ENCODE measurements at places on chromosomes 5 and 9. TPM values are rescaled to one million over a fixed set of nuclear protein-coding genes. Genes with fewer than 3 reads are reported as not detected.

The ENTREP1 gene
- total RNA-seq, result 5.9 TPM

The DOCK2 gene
- total RNA-seq, result 8.9 TPM

The SLC22A4 gene
- total RNA-seq, result 1.5 TPM

The ABLIM3 gene
- 7.6 TPM for total RNA-seq

DNA sequence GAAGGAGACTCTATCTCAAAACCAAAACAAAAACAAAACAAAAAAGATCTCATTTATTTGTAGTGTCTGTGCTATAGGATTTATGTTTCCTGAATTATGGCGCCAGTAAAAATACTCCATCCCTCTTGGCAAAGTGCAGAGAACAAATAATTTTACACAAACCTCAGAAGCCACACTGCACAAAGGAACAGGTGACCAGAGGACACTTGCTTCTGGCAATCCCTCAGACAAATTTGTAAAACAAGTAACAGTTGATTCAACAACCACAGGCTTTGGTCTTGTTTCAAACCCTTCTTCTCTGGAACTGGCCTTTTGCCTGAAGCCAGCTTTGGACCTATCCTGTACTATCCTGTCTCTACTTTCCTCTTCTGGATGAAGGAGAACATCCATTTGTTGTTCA, 502.1 kb downstream of the DMAC1 start:
- no peak for DNase-seq

DNA sequence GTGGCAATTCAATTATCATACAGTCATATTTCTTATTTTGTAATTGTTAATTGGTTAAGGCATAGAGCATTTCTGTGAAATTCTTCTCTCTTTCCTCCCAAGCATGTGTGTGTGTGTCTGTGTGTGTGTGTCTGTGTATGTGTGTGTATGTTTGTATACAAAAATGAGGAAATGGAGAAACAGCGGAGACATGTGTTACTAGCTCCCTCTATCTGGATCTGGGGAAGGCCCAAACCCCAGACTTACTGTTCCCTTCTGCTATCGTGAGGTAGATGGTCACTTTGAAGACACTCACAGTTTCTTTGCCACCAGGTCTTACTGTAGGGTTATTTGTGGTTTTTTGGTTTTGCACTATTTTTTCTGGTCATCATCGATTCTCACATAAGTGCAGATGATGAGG, 11.4 kb upstream of the C5orf63 start:
- DNase-seq, result no peak

DNA sequence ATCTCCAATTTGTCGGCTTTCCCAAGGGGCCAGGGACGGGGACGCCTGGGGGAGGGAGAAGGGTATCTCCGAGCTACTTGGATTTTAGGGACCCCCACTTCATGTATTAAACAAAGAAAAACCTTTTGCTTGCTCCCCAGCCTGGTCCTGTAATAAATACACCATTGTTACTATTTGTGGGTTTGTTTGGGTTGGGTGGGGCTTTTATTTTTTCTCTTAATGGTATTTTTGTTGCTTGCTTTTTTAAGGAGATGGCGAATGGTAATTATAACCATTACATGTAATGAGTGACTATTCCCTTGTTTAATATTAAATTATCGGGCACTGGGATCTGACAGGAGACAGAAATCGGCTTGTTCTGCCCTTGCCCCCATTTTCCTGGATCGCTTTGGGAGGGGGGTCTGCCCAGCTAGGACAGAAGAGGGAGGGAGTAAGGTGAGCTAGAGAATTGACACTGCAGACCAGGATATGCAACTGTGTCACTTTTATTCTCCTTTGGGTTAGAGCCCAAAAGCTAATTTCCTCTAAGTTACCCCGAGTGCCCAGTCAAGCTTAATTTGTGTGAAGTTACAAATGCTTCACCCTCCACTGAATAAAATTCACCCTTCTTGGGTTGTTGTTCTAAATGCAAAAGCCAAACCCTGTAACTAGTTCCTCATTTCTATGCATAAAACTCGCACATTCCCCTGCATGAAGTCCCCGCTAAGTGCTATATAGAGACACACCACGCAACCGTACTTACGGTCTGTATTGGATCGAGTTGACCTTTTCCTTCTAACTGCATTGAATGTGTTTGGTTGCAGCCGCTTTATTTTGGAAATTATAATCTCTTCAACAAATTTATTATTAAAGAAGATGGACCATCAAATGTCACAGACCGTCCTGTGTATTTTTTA, 1.6 kb upstream of the ZNF608 start:
- no peak for DNase-seq

DNA sequence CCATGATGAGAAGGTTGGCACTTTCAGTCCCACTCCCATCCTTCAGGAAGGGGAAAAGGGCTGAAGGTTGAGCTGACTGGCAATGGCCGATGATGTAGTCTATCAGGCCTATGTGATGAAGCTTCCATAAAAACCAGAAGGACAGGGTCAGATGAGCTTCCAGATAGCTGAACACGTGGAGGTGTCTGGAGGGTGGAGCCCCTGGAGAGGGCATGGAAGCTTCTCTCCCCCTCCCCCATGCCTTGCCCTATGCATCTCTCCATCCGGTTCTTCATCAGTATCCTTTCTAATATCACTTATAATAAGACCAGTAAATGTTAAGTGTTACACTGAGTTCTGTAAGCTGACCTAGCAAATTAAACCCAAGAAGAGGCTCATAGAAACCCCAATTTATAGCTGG, 32.6 kb upstream of the SMU1 start:
- DNase-seq, result peak; percentile 10

- peak; percentile 34 for DNase-seq
Observed at GRCh38 chr9:120532475-120532874, 47.5 kb downstream of the CDK5RAP2 start.

DNA sequence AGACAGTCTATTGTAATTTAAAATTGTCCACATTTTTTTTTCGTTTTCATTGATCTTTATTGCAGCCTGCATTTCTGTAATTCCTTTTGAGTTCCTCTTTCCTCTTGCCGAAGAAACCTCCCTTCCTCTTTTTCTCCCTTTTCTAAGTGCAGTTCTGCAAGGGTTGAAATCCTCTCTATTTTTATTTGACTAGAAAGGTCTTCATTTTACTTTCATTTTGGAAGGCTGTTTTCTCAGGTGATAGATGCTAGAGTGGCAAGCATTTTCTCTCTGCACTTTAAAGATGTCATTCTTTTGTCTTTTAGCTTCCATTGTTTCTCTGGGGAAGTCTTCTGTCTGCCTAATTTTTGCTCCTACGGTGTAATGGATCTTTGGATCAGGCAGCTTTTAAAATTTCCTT, 248.5 kb downstream of the SMARCA2 start:
- DNase-seq, result no peak

- DNase-seq, result peak; percentile 74
Observed at GRCh38 chr9:87713278-87713987, 12.5 kb upstream of the CTSL start.

DNA sequence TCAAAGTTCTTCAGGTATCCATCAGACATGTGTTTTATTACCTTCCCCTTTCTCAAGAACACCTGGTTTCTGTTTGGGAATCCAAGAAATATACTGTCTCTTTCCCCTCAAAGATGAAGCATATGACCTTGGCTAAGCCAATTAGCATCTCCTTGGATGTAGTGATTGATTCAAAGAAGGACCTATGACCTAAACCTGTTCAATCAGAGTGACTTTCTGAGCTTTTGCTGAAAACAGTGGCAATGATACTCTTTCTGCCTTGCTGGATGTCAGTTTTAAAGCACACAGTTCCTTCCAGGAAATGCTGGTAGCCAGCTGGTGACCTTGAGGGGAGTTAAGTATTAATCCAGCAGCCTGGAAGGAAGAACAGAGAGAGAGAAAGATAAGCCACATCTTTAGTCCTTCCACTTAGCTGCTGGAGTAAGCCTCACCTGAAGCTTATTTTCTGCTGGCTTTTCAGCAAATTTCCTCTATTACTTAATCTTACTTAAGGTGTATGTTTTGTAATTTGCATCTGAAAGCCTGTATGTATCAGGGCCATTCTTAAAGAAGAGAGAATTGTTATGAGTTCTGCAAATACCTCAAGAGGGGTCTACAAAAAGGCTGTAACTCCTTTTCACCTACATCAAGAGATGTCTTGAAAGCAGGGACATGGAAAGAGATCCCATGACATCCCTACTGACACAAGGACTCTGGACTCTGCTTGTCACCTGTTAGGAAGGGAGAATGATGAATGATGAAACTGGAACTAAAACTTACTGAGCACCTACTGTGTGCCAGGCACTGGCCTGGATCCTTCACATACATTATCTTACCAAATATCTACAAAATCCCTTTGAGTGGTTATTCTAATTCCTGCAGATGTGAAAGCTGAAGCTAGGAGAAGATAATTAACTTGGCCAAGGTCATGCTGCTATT, 35.2 kb upstream of the PIK3R1 start:
- DNase-seq, result no peak

DNA sequence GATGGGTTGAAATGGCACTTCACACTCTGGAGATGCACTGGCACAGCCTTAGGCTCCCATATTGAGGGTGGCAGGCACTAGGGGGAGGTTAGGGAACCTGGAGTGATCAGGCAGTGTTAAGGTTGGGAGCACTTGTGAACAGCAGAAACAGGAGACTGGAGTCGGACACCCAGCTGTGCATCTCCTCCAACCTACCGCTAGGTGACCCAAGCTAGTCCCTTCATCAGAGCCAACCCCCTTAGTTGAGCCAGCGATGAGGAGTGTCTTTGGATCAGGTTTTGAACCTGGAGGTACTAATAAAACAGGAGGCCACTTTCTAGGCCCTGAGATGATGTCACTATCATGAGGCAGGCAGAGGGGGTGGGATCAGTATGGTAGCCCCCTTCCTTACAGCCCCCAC, 1.7 kb downstream of the ACTL7B start:
- no peak for DNase-seq

Measured in testis (tissue), 5 donors.